ENCODE measurements at places on chromosomes 7 and 10.

- DNase-seq, result no peak
These were observed 444.6 kb downstream of the NRG3 start for GRCh38 chr10:82319562-82319961.

DNA sequence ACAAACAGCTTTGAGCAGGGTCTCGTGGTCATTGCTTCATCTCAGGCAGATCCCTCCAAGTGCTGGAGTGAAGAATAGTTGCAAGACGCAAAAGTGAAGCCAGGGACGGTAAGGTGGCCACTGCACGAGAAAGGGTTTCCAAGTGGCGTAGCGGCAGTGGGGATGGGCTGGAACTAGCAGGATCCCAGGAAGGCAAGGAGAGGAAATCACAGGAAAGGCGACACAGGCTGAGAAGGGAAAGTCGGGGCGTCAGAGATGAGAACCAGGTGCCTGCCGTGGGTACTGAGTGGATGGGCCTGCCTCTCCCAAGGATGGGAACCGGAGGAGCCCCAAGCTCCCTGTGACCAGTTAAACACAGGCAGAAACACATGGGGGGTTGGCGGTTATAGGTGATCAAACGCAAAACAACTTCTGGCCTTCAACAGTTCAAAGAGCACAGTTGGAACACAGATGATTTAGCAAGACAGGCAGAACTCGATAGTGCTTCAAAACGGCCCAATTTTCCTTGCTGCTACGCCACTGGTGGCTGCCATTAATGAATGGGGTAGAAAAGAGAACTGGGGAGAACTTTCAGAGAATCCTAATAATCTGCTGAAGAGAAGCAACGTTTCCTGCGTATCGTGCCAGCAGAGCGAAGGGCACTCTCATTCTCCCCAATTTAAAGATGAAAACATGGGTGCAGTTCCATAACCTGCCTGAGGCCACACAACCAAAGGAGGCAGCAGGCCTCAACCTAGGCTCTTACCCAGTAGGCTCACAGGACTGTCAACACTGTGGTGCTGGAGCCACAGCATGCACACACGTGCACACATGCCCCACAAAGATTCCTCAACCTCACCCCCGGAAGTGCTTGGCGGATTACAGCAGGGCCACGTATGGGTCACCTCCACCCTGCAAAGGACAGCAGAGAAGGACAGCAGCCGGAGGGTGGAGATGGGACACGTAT lies 61.9 kb downstream of the MAD1L1 start:
- no peak for DNase-seq

- DNase-seq, result peak; percentile 22
These were observed 5.1 kb downstream of the PRXL2A start for GRCh38 chr10:80413271-80413996.

DNA sequence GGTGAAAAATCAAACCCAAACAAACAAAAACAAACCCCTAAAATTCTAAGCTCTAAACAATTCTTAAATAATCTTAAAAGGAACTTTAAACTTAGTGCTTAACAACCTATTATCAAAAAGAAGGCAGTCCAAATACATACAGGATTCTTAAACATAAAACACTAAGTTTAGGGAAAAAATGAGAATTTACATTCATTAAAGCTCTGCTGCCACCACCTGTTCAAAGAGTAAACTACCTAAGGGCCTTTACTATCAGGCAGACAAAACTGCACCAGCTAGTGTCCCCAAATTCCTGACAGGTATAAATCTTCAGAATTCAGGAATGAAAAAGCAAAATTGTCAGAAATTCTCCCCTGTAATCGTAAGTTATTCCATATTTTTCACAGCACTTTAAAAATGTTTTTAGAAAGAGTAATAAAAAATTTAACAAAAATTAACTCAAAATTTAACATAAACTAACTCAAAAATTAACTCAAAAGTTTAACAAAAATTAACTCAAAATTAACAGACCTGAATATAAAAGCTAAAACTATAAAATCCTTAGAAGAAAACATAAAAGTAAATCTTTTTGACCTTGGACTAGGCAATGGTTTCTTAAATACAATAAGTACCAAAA lies 55.1 kb downstream of the PDZD8 start:
- DNase-seq, result no peak

GRCh38 chr7:75872073-75872782 lies 6.6 kb upstream of the RHBDD2 start:
- DNase-seq, result no peak

All from hypothalamus (tissue), 51 donors.